ENCODE measurements at places on chromosomes 6 and 20.
A peak's percentile ranks its signal among the peaks of the same experiment; 100 is the strongest.

GRCh38 chr6:139528471-139528870 lies 154.0 kb upstream of the CITED2 start:
- no peak for DNase-seq

- DNase-seq = no peak
Observed at GRCh38 chr20:57851796-57852195, 142.0 kb upstream of the PMEPA1 start.

GRCh38 chr20:63659370-63659769 lies 1.3 kb downstream of the RTEL1 start:
- no peak for DNase-seq

GRCh38 chr20:56955680-56956079 lies 310.8 kb downstream of the BMP7 start:
- DNase-seq = no peak

DNA sequence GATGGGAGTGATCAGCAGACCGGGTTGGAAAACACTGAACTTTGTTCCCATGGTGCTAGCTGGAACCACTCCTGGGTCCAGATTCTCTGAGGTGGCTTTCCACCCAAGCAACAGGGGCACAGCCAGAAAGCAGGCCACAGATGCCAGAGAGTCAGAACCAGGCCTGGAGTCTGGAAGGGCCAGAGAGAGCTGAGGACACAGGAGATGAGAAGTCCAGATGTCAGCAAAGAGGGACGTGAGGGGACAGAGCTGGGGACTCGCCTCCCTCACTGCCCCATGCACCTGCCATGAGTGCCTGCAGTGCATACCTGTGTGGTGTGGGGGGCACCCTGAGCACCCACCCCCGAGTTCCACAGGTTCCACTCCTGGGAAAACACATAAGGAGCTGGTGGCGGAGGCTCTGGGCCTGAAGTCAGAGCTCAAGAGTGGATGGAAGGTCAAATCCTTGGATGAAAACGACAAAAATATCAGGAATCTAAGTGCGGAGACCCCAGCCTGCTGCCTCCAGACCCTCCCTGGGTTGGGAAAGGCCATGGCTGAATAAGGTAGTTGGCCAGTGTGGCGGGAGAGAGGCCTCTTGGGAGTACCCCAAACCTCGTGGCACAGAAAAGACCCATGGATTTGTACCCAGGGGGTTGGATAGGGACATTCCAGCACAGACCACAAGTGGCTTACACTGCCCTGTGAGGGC lies 224.2 kb downstream of the SYNDIG1 start:
- no peak for DNase-seq

GRCh38 chr20:10861619-10862018 lies 187.8 kb upstream of the JAG1 start:
- peak; percentile 35 for DNase-seq

DNA sequence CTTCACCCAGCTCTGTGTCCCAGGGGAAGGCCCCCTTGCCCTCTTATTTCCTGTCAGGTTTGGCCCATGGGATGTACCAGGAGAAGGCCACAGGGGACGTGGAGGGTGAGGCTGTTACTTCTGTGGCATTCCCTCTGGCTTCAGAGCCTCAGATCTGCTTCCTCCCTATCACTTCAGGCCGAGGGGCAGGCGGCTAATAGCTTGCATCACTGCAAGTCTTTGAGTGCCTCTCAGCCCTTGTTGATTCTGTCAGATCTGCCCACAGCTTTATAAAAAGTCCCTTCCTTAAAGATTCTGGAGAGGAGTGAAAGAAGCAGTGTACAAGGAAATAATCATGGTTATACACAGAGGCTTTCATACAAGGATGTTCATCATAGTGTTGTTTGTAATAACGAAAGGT lies 86.9 kb downstream of the LRFN2 start:
- no peak for DNase-seq

GRCh38 chr20:39651645-39652325 lies 689.6 kb downstream of the DHX35 start:
- no peak for DNase-seq

GRCh38 chr6:22749696-22750095 lies 180.3 kb downstream of the HDGFL1 start:
- DNase-seq = no peak

DNA sequence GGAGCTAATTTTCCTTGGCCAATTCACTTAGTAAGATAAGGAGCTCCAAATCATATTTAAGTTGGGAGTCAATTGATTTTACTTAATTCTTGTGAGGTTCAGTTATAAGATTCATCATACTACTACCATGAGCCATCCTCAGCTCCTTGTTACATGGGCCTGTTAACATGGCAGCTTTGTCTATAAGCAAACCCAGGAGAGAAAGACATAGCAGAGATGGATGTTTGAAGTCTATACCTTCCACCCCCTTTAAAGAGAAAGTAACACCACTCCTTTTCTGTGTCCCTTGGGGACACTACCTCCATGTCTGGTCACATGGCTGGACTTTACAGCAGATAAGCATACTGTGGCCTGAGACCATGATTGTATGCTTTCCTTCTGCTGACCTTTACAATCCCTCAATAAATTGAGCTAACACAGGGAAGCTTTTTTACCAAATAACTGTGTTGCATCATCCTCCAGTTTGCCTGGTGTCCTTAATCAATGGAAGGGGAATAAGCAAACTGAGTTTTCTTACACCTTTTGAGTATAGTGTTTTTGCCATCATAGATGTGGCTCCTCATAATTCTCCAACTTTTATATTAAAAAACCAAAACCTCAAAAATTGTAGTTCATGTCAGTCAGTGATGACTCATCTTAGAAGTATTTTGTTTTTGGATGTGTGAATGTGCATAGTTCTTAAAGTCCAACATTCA lies 9.8 kb upstream of the ZNFX1 start:
- peak; percentile 80 for DNase-seq
